AG09309 (cell line): ENCODE measurements at places on chromosomes 6 and 20.

- no peak for DNase-seq
These were observed at the start of gene RNF217 for GRCh38 chr6:124961777-124962638. Gene RNF217 (plus strand): TSS chr6:124962437. CDS start chr6:124962545, 108 bp downstream.

GRCh38 chr6:56771929-56772607 is 129.4 kb upstream of the DST start:
- DNase-seq = no peak

GRCh38 chr6:13074415-13075140 is 253.8 kb downstream of the TBC1D7 start:
- no peak for DNase-seq

DNA sequence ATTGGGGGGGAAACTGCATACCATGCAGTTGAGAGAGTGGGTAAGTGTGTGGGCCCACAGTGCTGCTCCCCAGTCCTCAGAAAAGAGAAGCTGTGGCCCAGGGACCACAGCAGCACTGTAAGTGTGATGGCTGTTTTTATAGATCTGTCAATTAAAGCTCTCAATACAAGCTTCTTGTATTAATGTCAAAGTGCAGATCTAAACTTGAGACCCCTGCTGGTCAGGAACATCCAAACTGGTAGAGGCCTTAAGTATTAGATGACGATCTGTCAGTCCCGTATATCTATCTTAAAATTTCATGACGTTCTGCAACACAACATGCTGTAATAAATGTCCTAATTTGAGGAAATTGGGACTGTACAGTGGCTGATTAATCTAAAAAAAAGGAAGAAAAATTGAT is 74.8 kb downstream of the TULP4 start:
- no peak for DNase-seq

DNA sequence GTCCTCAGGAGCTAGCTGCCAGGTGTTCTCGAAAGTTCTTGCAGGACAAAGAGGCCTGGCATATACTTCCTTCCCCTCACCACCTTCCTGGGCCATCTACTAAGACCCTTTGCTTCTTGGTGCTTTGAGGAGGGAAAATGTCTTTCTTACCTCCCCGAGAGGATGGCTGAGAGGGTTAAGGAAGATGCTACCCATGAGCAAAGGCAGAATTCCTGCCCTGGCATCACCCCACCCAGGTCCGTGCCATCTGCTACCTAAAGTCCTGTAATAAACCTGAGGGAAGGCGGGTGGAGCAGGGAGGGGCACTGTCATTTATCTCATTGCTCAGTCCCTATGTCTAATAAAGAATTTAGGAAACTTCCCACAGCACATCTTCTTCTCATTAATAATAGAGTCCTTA is 16.2 kb downstream of the GFOD1 start:
- DNase-seq = no peak

GRCh38 chr6:27066802-27067201 is 180.7 kb upstream of the PRSS16 start:
- no peak for DNase-seq

DNA sequence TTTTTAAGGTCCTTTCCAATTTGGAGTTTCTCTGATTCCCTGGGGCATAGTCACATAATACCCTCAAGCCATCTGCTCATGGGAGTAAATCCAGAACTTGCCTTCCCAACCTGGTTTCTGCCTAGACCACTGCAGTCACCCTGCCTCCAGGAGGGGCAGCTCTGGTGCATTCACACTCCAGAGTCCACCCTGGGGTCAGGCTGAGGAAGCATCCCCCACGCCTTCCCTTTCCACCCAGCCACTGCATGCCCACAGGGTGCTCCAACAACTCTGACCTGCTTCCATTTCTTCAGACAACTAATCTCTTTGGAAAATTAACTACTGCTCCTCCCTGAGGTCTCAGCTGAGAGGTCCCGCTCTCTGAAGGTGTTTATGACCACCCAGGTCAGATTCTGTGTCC is 211.4 kb upstream of the RIN2 start:
- no peak for DNase-seq

DNA sequence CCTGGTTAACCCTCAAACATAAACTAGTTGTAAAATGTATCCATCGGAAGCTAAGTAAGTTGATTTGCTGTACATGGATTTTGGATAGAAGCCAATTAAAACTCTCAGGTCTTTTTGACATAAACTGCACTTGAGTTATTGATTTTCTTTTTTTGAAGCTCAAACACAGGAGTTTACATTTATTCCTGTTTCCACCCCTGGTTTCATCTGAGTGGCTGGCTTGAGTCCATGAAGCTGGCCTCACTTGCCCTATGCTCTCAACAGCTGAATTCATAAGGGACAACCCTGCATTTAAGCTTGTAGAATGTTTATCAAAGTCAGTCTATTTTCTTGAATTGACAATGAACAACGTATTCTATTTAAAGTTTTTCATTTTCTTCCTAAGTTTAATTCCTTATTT is 58.1 kb upstream of the PLEKHG1 start:
- no peak for DNase-seq

- DNase-seq = no peak
These were observed 16.8 kb downstream of the MYLK4 start for GRCh38 chr6:2733736-2734480.

- DNase-seq = no peak
These were observed 10.3 kb downstream of the SLC2A4RG start for GRCh38 chr20:63749597-63750508.

DNA sequence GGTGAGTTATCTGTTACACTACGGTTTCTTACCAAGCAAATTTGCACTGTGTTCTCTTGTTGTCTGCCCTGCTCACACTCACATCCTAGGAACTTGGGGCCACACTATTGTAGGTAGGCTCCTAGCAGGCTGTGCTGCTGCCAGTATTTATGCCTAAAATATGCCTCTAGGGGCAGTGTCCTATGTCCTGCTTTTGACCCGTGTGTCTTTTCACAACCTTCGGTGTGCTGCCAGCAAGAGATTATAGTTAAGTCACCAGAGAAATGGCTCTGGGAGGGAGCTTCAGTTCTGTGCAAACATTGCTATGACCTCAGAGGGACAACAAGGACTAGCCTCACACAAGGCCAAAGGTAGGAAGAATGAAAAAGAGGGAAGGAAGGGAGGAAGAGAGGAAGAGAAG is 8.9 kb upstream of the TAAR5 start:
- no peak for DNase-seq

DNA sequence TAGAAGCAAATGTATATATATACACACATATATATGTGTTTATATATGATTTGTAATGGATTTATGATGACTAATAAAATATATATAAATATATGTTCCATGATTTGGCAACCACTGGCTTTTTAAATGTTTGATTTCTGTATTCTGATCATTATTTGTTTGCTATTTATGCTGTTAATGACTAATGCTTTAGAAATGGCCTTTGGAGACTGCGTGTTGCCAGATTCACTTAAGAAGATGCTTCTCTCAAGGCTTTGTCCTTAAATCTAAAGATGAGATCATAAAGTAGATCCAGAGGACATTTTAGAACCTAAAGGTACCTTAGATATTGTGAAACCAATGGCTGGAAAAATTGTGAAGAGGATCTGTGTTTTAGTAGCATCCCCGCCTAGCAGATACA is 116.0 kb upstream of the SUPT3H start:
- no peak for DNase-seq

GRCh38 chr20:1429143-1429728 is 36.4 kb upstream of the FKBP1A start:
- no peak for DNase-seq

- DNase-seq = no peak
These were observed 6.5 kb downstream of the DDO start for GRCh38 chr6:110408901-110409300.
